Suppressor macrophage treated with lipopolysaccharide for 1 hour (primary cell): ENCODE measurements at places on chromosomes 7 and 10.

GRCh38 chr7:27198871-27199801, 755 bp downstream of the HOXA13 start:
- DNase-seq, result peak; percentile 51

- DNase-seq, result peak; percentile 44
Observed at GRCh38 chr7:30074422-30075030, 46.3 kb downstream of the PLEKHA8 start.

GRCh38 chr10:71996592-71997371, 32.6 kb downstream of the CHST3 start:
- no peak for DNase-seq

DNA sequence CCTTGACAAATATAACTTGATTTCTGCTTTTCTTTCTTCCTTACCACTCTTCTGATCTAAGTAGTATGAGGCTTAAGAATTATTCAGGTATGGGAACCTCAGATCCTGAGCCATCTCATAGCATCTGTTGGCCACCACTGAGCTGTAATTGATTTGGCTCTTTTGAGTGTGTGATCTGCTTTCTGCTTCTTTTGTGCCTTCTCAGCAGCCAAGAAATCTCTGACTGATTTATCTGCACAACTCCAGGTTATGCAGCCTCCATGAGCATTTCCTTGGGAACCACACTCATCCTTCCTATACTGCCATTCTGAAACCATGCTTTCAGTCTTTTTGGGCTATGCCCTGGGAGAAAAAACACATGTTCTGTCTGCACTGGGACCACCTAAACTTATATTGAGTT, 178.0 kb upstream of the FAM3C start:
- DNase-seq, result no peak
